ENCODE measurements at places on chromosomes 16 and 17.

DNA sequence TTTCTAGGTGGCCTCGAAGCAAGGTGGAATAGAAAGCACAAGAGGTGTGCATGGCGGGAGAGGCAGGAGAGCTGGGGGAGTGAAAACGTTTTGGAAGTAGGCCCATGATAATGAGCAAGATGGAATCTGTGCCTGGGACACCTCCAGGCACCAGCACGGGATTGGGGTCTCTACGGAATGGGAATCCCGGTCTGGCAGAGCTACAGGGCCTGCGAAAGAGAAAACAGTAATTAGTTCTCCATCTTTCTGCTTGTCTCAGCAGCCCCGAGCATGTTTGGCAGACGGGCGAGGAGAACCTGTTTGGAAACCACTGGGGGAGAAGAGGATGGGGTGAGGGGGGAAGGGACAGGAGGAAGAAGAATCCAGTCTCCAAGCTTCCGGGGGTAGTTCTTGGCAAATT lies 258.7 kb downstream of the SOX9 start:
- DNase-seq = no peak

DNA sequence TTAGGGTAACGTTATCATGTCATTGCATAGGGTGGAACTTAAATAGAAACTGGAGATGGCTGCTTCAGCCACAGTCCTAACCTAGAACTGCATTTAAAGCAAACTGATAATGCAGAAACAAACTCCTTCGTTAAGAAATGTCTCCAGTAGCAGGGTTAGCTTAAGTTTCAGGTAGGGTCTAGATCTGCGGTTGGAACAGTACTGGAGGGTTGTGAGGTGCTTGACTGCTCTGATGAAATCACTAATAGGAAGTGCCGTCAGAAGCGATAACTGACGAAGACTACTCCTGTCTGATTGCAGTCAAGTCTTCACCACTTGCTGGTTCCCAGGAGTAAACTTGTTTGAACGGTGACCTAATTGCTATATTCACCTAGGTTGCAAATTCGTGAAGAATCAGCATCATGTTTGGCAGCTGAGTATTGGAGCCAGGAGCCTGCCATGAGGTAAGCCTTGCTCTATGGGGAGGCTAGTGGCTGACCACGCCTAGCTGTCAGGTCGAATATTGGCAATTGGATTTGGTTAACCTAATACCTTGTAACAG lies 24.5 kb downstream of the TRPV2 start:
- DNase-seq = no peak

- no peak for DNase-seq
Observed at GRCh38 chr16:89600427-89600826, 13.0 kb upstream of the DPEP1 start.

DNA sequence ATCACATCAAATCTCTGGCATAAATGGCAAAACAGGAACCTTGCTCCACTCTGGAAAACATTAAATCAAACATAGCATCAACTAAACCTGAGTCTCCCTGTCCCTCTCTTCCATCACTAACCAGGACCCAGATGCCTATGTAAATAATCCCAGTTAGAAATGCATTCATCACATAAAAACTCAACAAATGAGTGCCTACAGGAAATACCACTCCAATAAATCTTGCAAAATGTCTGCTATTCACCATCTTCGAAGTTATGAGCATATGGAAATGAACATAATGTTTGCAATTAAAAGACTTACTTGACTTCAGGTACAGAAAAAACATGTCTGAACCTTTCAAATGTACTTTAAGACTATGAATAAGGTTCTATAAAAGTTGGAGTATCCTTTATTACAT lies 425.0 kb downstream of the CDH11 start:
- DNase-seq = no peak

DNA sequence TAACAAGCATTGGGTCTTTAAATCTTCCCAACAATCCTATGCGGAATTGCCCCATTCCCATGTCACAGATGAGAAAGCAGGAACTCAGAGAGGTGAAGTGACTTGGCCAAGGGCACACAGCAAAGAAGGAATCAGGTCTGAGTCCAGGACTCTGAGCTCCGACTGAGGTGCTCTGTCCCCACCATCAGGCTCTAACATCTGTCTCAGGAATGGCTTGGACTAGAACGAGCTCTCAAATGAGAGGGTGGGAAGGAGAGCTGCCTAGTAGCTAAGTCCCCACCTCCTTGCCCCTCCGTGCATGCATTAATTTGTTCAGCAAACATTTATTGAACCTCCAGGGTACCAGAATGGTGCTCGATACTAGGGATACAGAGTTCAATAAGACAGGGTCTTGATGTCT lies 26.7 kb downstream of the ABCC3 start:
- DNase-seq = no peak

DNA sequence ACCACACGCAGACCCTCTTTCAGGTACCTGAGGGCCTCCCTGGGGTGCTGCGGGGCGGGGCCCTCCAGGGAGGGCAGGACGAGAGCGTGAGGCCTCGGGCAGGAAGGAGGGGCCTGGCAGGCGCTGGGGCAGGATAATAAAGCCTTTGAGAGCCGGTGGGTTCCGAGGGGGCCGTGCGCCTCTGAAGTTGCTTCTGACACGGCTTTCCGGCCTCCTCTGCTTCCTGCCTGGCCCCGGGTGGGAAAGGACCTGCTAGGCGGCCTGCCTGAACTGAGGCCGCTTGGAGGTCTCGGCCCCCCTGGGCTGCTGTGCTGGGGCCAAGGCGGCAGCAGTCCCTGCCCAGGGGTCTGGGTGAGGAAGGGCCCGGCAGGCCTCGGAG lies 10.4 kb downstream of the CENPX start:
- DNase-seq = no peak

- DNase-seq = peak; percentile 67
Observed at GRCh38 chr17:72556944-72557826, 436.4 kb downstream of the SOX9 start.

GRCh38 chr17:2691965-2692780 lies 19.4 kb downstream of the CLUH start:
- DNase-seq = no peak

DNA sequence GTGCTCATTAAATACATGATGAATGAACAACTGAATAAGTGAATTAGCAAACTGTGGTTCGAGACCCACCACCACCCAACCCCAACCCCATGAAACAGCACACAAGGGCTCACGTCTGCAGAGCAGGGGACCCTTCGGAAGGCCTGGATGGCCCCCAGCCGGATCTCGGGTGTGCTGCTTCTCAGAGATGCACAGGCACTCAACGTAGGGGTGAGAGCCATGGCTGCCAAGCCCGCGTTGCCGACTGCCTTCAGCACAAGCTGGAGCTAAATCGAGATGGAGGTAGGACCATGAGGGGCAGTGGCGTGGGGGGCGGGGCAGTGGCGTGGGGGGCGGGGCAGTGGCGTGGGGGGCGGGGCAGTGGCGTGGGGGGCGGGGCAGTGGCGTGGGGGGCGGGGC lies 93.2 kb downstream of the LITAF start:
- DNase-seq = no peak

DNA sequence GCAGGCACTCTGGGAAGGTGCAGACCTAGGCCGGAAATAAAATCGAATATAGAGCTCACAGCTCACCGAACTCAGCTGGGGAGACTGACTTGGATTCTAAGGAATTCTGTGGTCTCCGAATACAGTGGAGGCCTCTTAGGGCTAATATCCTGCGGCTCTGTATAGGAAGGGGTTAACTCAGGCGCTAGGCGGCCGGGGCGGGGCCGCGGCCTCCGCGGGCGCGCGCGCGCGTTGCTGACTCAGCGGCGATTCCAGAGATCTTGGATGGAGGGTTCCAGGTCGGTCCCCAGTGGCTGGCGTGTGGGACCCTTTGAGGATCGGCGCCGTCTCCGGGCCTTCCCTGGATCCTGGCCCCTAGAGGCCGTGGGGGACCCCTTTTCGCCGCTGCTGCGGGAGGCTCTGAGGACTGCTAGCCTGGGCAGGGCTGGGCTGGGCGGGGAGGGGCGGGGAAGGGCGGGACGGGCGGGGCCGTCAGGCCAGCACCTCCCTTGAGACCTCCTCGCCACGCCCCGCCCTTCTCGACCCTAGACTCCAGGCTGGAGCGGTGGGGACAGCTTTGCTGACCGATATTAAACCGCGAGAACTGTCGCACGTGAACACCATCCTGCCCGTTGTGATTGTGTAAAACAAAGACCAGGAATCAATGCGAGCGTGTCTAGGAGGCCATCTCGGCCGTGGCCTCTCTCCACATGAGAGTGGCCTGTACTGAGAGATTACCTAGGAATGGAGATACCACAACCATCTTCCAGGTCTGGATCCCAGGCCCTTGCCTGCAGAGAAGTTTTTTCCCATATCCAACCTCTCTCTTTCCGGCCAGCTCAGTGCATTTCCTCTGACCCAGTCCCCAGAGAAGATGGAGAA lies 1.4 kb upstream of the PLEKHH3 start:
- DNase-seq = peak; percentile 86

DNA sequence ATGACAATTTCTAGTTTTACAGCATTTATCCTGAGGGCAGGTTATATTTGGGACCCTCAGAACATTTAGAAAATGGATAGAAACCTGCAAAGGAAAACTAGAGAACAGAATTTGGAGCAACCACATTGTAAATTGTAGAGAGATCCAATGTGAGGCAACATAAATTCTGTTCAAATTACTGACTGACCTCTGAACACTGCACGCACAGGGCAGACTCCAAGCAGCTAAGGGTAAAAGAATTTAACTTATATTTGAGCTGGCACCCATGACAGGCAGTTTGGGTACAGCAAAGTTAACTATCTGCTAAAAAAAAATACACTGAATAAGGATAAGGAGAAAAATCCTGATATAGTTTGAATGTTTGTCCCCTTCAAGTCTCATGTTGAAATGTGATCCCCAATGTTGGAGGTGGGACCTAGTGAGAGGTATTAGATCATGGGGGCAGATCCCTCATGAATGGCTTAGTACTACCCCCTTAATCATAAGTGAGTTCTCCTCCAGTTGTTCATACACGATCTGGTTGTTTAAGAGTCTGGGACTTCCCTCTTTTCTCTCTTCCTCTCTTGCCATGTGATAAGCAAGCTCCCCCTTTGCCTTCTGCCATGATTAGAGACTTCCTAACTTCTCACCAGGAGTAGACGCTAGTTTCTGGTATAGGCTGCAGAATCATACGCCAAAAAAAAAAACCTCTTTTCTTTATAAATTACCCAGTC lies 75.7 kb downstream of the FBXL20 start:
- no peak for DNase-seq

DNA sequence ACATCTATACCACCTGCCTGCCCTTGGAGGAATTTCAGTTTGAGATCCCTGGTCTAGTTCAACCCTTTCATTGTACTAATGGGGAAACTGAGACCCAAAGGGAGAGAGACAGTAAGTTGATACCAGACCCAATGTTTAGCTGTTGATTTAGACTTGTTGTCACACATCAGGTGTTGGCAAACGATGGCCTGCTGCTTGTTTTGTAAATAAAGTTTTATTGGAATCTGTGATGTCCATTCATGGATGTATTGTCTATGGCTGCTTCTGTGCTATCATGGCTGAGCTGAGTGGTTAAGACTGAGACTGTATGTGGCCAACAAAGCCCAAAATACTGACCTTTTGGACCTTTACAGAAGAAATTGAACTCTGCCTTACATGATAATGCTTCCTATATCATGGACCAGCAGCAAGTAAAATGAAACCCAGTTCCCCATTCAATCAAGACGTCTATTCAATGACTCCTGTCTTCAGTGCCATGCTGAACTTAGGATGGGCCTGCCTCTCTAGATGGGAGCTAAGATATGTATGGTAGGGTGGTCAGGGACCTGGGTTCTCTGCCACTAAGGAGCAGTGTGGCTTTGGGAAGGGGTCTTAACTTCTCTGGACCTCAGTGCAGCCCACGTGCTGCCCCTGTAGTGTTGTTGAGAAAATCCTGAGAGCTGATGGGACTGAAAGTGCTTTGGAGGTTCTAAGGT lies 111.0 kb downstream of the IRX5 start:
- no peak for DNase-seq

- DNase-seq = no peak
Observed at GRCh38 chr17:34393401-34393800, 30.4 kb upstream of the CCL1 start.

GRCh38 chr17:67686241-67686640 lies 31.5 kb upstream of the NOL11 start:
- DNase-seq = no peak

DNA sequence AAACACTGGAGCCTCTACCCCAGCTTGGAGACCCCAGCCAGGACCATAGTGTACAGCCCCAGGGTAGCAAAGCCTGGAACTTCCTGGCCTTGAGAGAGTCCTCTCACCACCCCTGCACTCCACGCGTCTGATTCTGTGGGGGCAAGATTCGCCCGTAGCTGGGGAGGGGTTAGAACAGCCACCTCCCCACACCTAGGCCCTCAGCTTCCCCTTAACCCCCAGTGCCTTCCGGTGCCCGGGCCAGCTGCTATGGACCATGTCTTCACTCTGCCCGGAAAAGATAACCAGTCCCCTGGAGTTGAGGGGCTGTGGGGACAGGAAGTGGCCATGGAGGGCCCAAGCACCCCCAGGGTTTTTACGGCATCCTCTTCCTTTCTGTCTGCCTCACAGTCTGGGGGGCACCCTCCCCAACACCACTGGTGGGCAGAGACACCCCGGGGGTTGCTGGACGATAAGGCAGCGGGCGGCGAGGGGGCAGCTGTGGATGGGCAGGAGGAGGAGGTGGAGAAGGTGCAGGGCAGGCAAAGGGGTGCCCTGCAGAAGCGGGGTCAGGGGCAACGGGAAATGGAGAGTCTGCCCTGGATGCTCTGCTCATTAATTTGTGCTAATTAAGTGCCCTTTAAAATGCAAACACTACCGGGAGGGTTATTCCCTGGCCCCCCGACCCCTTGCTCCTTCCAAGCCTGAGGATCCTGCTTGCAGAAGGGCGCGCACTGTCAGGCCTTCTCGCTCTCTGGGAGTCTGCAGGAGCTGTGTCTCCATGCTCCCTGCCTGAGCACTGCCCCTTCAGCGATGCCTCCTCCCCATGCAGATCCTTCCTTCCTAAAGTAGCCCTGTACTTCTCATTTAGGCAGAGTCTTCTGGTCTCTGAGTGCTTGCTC lies 2.4 kb downstream of the PRSS27 start:
- DNase-seq = no peak

DNA sequence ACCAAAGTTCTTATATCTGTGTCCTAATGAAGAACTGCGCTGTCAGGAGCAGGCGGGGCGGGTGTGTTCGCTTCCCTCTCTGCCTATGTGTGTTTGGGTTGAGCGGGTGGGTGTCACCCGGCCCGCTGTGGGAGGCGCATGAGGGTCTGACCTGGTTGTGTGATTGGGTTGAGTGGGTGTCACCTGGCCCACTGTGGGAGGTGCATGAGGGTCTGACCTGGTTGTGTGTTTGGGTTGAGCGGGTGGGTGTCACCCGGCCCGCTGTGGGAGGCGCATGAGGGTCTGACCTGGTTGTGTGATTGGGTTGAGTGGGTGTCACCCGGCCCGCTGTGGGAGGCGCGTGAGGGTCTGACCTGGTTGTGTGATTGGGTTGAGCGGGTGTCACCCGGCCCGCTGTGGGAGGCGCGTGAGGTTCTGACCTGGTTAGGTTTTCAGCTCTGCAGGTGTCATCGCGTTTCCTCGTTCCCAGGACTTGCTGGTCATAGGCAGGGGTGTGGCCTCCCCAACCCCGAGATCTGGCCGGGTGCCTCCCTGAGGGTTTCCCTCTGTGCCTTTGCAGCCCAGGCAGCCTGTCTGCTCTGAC lies 69.6 kb upstream of the ZNF750 start:
- DNase-seq = no peak
